ENCODE measurements at places on chromosomes 7 and 10. TPM values are rescaled to one million over a fixed set of nuclear protein-coding genes. Genes with fewer than 3 reads are reported as not detected.

The AMZ1 gene
- total RNA-seq, result 0.30 TPM

DNA sequence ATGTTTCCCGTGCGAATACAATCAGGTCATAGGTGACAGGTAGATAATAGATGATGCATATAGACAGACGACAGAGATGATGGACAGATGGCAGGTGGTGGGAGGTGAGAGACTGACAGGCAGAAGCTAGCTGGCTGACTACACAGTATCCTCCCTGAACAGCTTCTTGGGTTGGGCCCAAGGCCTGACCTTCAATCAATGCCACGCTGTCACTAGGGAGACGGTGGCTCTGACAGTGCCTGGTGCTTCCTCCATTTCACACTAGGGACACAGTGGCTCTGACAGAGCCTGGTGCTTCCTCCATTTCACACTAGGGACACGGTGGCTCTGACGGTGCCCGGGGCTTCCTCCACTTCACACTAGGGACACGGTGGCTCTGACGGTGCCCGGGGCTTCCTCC lies 200.1 kb downstream of the DIP2C start:
- no peak for DNase-seq

The MMRN2 gene
- total RNA-seq, result 20.4 TPM

The PDAP1 gene
- 14.3 TPM for total RNA-seq

DNA sequence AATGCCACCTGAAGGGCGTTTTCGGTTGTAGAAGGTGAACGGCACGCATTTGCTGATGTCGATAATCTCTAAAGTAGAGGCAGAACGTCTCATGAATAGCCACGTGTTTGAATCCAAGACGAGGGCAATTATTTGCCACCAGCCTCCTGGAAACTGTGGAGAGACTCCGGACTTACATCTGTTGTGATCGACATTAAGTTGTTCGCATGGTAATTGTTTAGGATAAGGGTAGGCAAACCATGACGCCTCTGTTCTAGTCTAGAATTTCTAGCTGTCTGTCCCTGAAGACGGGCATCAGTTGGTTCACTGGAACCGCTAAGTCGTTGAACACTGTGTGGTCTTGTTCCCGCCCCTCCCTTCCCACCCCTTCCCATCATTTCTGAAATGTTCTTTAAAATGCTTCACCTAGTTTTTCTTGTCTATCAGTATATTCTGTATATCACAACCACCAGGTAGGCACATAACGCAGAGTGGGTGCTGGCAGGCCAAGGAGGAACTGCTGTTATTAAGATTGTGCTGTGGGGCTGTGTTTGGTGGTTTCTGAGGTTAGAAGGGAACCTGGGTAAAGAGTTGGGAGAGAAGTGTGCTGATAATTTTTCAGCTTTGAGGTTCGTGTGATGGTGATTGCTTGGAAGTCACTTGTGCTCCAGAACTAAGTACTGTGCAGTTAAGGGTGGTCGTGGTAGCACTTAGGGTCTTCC lies 1.2 kb downstream of the UBE3C start:
- no peak for DNase-seq

GRCh38 chr10:128727114-128727513 lies 600.9 kb upstream of the MKI67 start:
- no peak for DNase-seq

The ADAMTS14 gene
- 5.2 TPM for total RNA-seq

DNA sequence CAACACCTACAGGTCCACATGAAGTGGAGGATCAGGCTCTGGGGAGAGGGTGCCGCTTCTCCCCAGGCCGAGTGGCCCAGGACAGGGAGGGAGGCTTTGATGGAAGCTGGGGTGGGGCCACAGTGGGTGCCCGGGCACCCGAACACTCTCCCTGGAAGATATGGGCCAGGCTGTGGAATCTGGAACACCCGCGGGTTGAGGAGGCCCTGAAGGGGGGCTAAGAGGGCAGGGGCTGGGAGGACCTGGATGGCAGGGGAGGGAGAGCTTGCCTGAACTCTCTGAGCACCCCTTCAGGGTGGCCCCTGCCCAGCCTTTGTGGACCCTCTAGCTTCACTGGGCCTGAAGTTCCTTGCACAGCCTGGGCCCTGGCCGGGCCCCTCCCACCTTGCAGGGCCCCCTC lies 4.5 kb upstream of the NKX6-2 start:
- no peak for DNase-seq

The CHCHD3 gene
- 62.7 TPM for total RNA-seq

- DNase-seq, result no peak
Observed at GRCh38 chr10:70066190-70066589, 13.5 kb downstream of the MACROH2A2 start.

- no peak for DNase-seq
Observed at GRCh38 chr10:120478386-120478785, 21.4 kb downstream of the PLPP4 start.

- no peak for DNase-seq
Observed at GRCh38 chr10:123425680-123426079, 240.5 kb upstream of the GPR26 start.

DNA sequence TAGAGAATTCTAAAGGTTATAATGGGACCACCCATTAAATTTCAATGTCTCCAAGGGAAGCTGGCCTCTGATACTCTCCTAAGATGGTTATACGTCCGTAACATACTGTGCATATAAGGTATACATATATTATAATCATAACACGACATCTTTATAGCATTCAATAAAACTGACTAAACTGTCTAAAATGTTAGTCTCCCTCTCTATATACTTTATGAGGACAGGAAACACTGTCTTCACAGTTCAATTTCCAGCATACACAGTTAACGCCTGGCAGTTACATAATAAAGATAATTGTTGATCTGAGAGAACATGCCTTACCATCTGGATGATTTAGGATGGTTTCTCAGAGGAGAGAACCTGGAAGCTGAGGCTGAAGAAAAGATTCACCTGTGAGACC lies 1.2 kb upstream of the ORC5 start:
- DNase-seq, result no peak

The CALY gene
- total RNA-seq, result not detected

The SBDS gene
- total RNA-seq, result 55.7 TPM

The ASIC3 gene
- total RNA-seq, result 0.39 TPM

DNA sequence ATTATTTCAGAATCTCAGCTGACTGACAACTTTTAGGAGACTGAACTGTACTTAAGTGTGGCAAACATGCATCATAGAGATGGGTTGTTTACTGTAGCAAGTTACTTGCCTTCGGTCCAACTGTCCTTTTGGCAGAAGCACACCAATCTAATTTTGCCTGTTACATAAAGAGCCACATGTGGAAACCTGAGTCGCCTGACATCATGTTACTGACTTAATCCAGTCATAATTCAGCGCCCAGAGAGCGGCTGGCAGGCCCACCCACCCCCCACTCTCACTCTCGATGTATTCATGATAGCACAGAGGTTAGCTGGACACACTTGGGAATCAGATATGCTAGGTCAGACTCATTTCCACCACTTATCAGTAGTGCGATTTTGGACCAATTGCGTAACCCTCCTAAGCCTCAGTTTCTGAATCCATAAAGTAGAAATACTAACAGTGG lies 57.3 kb upstream of the CAPZA2 start:
- peak; percentile 49 for DNase-seq

The MYH16 gene
- total RNA-seq, result not detected

GRCh38 chr10:133516057-133516456 lies 11.1 kb upstream of the CYP2E1 start:
- DNase-seq, result no peak

GRCh38 chr10:132149271-132149670 lies 37.5 kb upstream of the DPYSL4 start:
- no peak for DNase-seq

GRCh38 chr7:95482424-95482823 lies 3.3 kb upstream of the ASB4 start:
- DNase-seq, result no peak

The CNPY1 gene
- 0.10 TPM for total RNA-seq

GRCh38 chr10:31683682-31684081 lies 244.9 kb downstream of the ARHGAP12 start:
- no peak for DNase-seq

The CPN1 gene
- not detected for total RNA-seq

The IL2RA gene
- total RNA-seq, result 0.30 TPM

- no peak for DNase-seq
Observed at GRCh38 chr10:510415-510881, 179.0 kb downstream of the DIP2C start.

DNA sequence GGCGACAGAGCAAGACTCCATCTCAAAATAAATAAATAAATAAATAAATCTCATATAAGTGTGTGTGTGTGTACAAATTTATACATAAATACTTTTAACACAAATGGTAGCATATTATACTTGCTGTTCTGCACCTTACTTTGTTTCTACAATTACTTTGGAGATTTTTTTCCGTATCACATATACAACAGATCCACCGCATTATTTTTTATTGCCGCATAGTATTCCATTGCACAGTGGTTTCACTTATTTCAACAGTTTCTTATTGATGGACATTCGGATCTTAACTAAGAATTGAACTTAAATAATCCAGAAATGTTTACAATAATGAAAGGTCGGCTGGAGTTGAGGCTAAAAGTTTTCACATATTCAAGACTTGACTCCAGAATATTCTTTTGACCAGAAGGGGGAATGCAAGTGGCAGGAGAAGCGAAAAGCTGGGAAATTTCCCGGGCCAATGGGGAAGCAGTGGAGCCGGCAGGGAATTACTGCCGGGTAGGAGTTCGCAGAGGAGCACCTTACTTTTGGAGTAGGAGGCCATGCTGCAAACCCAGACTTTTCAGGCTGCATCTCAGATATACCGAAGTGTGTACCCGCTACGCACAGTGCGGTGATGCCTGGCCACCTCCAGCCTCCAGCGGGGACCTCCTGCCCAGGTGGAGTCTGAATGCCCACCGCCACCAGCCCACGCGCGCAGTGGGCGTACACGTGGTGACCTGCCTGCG lies 415 bp upstream of the CNNM1 start:
- DNase-seq, result no peak

DNA sequence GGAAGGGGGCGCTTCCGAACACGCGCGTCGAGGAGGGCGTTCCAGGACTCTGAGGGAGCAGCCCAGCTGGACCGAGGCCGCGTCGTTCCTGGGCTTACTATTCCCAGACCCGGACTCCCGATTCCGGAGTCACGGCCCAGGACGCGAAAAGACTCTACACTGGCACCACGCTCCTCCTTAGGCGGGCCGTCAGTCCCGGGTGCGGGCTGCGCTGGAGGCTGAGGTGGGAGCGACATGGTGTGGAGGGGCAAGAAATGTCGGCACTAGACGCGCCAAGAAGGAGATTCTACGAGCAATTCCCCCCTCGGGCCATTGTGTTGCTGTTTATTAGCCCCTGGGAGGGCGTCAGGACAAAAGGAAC lies 584 bp upstream of the RUNDC3B start:
- no peak for DNase-seq

DNA sequence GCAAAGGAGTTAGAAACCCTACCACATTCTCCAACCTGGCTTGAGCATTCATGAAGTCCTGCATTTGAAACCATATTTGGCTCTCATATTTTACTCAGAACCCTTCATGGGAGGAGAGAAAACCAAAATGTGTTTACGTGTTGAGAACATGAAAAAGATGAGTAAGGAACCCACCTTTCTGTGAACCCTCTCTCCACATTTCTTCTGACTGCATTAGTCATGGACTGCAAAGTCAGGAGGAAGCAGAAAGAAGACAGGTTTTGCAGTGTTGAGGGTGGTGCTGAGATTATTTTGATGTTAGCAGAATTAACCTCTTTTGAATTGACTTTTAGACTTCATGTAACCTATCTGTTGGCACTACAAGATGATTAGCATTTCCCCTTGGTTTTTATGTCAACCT lies 4.9 kb downstream of the IFIT1B start:
- DNase-seq, result no peak

- DNase-seq, result no peak
Observed at GRCh38 chr7:106609416-106609815, 51.5 kb downstream of the CCDC71L start.

DNA sequence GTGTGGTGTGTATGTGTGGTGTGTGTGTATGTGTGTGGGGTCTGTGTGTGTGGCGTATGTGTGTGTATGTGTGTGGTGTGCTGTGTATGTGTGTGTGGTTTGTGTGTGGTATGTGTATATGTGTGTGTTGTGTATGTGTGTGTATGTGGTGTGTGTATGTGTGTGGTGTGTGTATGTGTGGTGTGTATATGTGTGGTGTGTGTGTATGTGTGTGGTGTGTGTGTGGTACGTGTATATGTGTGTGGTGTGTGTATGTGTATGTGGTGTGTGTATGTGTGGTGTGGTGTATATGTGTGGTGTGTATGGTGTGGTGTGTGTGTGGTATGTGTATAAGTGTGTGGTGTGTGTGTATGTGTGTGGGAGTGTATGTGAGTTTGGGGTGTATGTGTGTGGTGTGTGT lies 428.7 kb downstream of the PAXIP1 start:
- no peak for DNase-seq

GRCh38 chr7:94231305-94231704 lies 163.4 kb upstream of the COL1A2 start:
- no peak for DNase-seq

The ARMC3 gene
- total RNA-seq, result not detected

The MEOX2 gene
- 30.9 TPM for total RNA-seq
